Left ventricle myocardium inferior (tissue), 1 donor: ENCODE measurements at places on chromosomes 4 and X. TPM values are rescaled to one million over a fixed set of nuclear protein-coding genes. Genes with fewer than 3 reads are reported as not detected.

- no peak overlapping the region for H3K4me3 ChIP-seq
- no peak overlapping the region for H3K27ac ChIP-seq
Measured at GRCh38 chr4:91325495-91325894, 978.3 kb upstream of the GRID2 start.

DNA sequence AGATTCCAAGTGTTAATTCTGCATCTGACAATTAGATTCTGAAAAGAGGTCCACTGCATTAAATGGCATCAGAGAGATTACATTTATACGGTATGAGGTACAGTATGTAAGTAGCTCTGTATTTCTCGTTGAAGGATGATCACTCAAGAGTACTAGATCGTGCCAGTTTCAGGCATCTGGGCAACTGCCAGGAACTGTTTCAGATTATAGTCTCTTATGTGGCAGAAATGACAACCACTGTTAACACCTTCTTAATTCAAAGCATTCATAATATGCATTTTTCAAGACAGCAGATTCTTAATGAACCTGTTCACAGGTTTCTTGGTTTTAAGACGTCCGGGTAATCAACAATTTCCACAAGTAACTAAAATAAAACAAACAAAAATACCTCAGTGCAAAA lies 1.6 kb downstream of the ANKRD50 start:
- no peak for DNase-seq
- peak overlapping the region; percentile 92 for H3K4me3 ChIP-seq
- peaks cover 51% of the 10 kb centered on the region for H3K4me1 ChIP-seq
- no peaks in the 10 kb centered on the region for H3K27me3 ChIP-seq
- peak overlapping the region; percentile 97 for H3K27ac ChIP-seq

DNA sequence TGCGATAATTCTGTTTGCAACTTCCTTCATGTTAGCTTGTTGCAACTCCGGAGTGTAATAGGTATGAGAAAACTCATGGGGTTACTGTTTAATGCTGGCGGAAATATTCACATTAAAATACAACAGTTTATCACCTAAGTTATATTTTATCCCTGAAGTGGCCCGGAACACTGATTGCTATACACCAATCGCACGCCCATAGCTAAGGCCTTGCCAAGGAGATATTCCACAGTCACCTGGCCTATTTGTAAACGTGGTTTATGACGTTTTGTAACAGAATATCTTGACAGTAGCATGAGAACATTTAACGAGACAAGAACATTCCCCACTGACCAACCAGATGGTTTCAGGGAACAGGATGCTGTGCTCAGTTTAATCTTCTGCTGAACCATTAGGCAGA lies 23.2 kb upstream of the FAM90A26 start:
- H3K36me3 ChIP-seq, result no peaks in the 10 kb centered on the region
- no peak for DNase-seq
- H3K4me1 ChIP-seq, result peaks cover 5% of the 10 kb centered on the region
- no peak overlapping the region for H3K27ac ChIP-seq
- no peaks in the 10 kb centered on the region for H3K27me3 ChIP-seq

DNA sequence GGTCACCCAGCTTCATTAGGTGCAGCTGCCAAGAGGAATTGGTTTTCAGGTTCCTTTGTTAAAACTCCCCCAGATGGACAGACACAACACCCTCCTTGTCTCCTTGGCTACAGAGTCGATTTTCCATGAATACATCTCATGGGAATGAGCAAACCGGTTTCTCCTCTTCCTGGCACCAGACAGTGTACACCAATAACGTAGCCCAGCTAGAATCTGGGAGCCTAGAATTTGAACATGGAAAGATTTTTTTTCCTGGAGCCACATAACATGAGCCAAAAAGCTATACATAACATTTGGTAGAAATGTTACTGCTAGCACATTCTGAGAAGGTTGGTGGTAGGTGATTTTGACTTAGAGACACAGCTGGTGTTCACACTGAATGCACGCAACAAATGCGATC lies 62.9 kb upstream of the SLC34A2 start:
- no peak overlapping the region for H3K27ac ChIP-seq
- H3K4me1 ChIP-seq, result no peaks in the 10 kb centered on the region
- no peak for DNase-seq
- no peak overlapping the region for H3K4me3 ChIP-seq
- no peaks in the 10 kb centered on the region for H3K36me3 ChIP-seq
- no peaks in the 10 kb centered on the region for H3K27me3 ChIP-seq

- H3K27me3 ChIP-seq, result no peaks in the 10 kb centered on the region
- DNase-seq, result no peak
- H3K4me1 ChIP-seq, result peaks cover 4% of the 10 kb centered on the region
- no peaks in the 10 kb centered on the region for H3K36me3 ChIP-seq
- peak overlapping the region; percentile 59 for H3K27ac ChIP-seq
- H3K4me3 ChIP-seq, result peak overlapping the region; percentile 71
Measured at GRCh38 chr4:102431608-102431961, 69.6 kb upstream of the NFKB1 start.

GRCh38 chr4:13994016-13994415 lies 366.5 kb upstream of the BOD1L1 start:
- peaks cover 5% of the 10 kb centered on the region for H3K4me1 ChIP-seq
- H3K27me3 ChIP-seq, result no peaks in the 10 kb centered on the region
- no peaks in the 10 kb centered on the region for H3K36me3 ChIP-seq
- H3K27ac ChIP-seq, result no peak overlapping the region
- H3K4me3 ChIP-seq, result no peak overlapping the region

DNA sequence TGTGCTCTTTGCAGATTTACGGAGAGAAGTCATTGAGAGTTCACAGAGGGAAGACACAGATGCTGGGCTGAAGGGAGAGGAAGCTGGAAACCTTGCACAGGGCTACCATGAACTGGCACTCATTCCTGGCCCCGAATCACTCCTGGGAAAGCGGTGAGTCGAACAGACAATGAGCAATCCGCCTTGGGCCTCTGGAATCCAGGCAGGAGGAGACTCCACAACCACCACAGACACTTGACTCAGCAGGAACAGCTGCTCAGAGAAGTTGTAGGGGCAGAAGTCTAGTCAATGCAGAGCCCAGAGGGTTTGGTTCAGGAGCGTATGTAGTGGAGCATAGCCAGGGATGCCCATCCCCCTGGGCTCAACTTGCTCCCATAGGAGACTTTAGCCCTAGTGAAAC lies 62.8 kb upstream of the GRIA3 start:
- no peaks in the 10 kb centered on the region for H3K4me1 ChIP-seq
- no peaks in the 10 kb centered on the region for H3K36me3 ChIP-seq
- no peaks in the 10 kb centered on the region for H3K27me3 ChIP-seq
- H3K4me3 ChIP-seq, result no peak overlapping the region
- DNase-seq, result no peak
- no peak overlapping the region for H3K27ac ChIP-seq

GRCh38 chr4:184644553-184645307 lies 4.5 kb downstream of the CASP3 start:
- no peaks in the 10 kb centered on the region for H3K36me3 ChIP-seq
- H3K4me3 ChIP-seq, result no peak overlapping the region
- H3K27ac ChIP-seq, result peak overlapping the region; percentile 98
- H3K27me3 ChIP-seq, result no peaks in the 10 kb centered on the region

GRCh38 chrX:63750811-63751210 lies 34.2 kb downstream of the ARHGEF9 start:
- no peak for DNase-seq
- no peaks in the 10 kb centered on the region for H3K27me3 ChIP-seq

GRCh38 chrX:123918106-123918721 lies 43.3 kb upstream of the STAG2 start:
- DNase-seq, result no peak
- no peaks in the 10 kb centered on the region for H3K36me3 ChIP-seq
- H3K27me3 ChIP-seq, result no peaks in the 10 kb centered on the region
- no peak overlapping the region for H3K4me3 ChIP-seq

GRCh38 chr4:73376976-73377375 lies 27.1 kb upstream of the ALB start:
- H3K36me3 ChIP-seq, result no peaks in the 10 kb centered on the region
- no peaks in the 10 kb centered on the region for H3K27me3 ChIP-seq
- H3K4me3 ChIP-seq, result no peak overlapping the region

GRCh38 chrX:104343428-104344129 lies 88.8 kb upstream of the ESX1 start:
- H3K4me1 ChIP-seq, result no peaks in the 10 kb centered on the region
- H3K27ac ChIP-seq, result no peak overlapping the region
- H3K4me3 ChIP-seq, result no peak overlapping the region
- no peaks in the 10 kb centered on the region for H3K27me3 ChIP-seq
- DNase-seq, result no peak
- H3K36me3 ChIP-seq, result no peaks in the 10 kb centered on the region

DNA sequence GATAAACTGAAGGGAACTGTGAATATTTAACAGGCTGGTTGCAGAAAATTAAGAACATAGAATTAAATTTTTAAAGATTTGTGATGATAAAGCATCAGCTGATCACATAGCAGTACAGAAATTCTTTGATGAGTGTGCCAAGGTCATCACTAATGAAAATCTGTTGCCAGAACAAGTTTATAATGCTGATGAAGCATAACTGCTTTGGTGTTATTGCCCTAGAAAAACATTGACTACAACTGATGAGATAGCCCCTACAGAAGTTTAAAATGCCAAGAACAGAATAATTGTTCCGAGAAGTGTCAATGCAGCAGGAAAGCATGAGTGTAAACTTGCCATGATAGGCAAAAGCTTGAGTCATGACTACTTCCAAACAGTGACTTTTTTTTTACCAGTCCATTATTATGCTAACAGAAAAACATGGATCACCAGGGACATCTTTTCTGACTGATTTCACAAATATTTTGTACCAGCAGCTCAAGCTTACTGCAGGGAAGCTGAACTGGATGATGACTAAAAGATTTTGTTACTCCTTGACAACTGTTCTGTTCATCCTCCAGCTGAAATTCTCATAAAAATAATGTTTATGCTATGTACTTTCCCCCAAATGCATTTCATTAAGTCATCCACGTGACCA lies 1136.6 kb downstream of the FAT4 start:
- H3K27ac ChIP-seq, result no peak overlapping the region
- no peaks in the 10 kb centered on the region for H3K27me3 ChIP-seq
- H3K36me3 ChIP-seq, result no peaks in the 10 kb centered on the region
- no peak overlapping the region for H3K4me3 ChIP-seq
- no peak for DNase-seq
- H3K4me1 ChIP-seq, result no peaks in the 10 kb centered on the region

DNA sequence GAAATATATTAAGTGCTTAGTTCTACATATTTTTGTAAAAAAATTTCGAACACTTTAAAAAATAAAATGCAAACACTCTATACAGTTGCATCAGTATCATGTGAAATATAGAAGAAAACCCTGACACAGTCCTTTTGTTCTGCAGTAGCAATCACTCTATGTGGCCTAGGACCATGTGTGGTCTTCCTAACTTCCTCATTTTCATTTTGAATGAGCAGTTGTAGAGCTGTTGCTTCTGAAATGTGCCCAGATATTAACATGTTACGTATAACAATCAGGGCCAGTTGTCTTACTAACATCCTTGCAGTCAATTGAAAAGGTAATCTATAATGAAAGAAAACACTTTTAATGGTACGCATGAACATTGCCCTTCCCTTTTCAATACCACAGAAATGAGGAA lies 107.9 kb downstream of the ZNF827 start:
- H3K36me3 ChIP-seq, result peaks cover 10% of the 10 kb centered on the region
- no peak overlapping the region for H3K4me3 ChIP-seq
- no peak overlapping the region for H3K27ac ChIP-seq
- no peak for DNase-seq

DNA sequence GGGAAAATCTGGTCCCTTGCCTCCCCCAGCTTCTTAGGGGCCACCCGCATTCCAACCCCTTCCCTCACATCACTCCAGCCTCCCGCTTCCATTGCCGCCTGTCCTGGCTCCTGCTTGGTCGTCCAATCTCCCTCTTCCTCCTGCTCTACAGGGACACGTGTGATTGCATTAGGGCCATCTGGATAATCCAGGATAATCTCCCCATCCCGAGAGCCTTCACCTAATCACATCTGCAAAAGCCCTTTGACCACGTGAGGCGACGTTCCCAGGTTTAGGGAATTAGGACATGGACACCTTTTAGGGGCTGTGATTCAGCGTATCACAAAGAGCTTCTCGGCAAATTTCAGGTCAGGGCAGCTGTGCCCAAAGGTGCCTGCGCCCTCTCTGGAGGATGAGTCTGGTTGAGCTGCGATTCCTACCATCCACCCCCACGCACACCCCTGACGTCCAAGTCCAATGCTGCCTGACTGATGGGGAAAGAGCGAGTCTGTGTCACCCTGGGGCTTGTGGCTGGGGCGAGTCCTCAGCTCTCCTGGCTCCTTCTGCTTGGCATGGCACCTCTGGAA lies 104.6 kb downstream of the PSAPL1 start:
- no peaks in the 10 kb centered on the region for H3K36me3 ChIP-seq
- no peak overlapping the region for H3K27ac ChIP-seq
- peak; percentile 1 for DNase-seq

DNA sequence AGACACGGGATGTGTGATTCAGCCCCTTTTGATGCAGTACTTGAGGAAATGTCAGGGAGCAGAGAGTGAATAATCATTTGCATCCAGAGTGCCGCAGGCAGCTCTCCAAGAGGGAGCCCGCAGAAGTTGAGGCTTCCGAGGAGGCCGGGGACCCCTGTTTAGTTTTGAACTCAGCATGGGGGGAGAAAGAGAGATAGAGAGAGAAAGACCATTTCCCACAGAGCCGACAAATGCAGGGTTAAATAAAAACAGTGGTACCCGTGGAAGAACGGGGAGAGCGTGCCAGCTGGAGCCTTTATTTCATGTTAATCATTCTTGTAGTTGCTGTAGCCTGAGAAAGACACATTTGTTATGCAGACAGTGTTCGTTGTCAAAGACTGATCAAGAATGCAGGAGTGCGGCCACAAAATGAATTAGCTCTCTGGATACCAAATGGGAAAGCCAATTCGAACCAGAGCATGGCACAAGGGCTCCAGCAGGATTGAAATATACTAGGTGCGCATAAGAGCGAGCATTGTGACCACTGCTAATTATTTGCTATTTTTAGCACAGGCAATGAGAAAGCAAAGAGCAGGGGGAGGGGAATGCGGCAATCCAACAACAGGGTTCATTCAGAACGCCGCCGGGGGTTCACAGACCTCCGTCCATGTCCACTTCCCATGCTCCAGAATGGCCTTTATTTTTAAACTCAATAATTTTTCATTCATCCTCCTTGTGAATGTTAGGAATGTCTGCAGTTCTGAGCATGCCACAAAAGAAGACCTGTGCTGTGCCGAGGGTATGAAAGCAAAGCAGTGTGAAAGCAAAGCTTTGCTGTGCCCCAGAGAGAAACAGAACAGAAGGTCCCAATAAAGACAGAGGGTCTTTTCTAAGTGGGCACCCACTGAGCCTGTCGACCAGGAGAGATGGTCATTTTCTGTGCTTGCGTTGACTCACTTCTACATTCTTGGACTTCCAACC lies 243.9 kb upstream of the VCX3A start:
- no peak for DNase-seq
- H3K27ac ChIP-seq, result no peak overlapping the region
- no peaks in the 10 kb centered on the region for H3K36me3 ChIP-seq
- no peaks in the 10 kb centered on the region for H3K4me1 ChIP-seq

- H3K27me3 ChIP-seq, result no peaks in the 10 kb centered on the region
- H3K36me3 ChIP-seq, result no peaks in the 10 kb centered on the region
- DNase-seq, result no peak
- H3K27ac ChIP-seq, result no peak overlapping the region
- H3K4me3 ChIP-seq, result no peak overlapping the region
- no peaks in the 10 kb centered on the region for H3K4me1 ChIP-seq
Measured at GRCh38 chr4:60923075-60923474, 277.1 kb upstream of the ADGRL3 start.

Gene MAGED2
- total RNA-seq, result 81.3 TPM

Gene FRAS1
- 1.4 TPM for total RNA-seq

Gene PPM1K
- 248 TPM for total RNA-seq

Gene HOPX
- 21.3 TPM for total RNA-seq

Gene MTTP
- 3.7 TPM for total RNA-seq

Gene SLC2A9
- 8.2 TPM for total RNA-seq

Gene TSPAN7
- total RNA-seq, result 14.8 TPM

Gene HSFX3
- total RNA-seq, result 0.25 TPM

Gene XK
- 11.0 TPM for total RNA-seq

Gene EVC2
- total RNA-seq, result 1.4 TPM

Gene TKTL1
- total RNA-seq, result 11.7 TPM

Gene IL1RAPL2
- not detected for total RNA-seq
